Mesenteric fat pad (tissue), 1 donor: ENCODE measurements at places on chromosomes 2 and 18. TPM values are rescaled to one million over a fixed set of nuclear protein-coding genes. Genes with fewer than 3 reads are reported as not detected.

Gene MGAT5
- 37.5 TPM for total RNA-seq

Gene GALNT3
- total RNA-seq: 1.1 TPM

GRCh38 chr2:40477361-40477760, 25.5 kb upstream of the SLC8A1 start:
- DNase-seq: no peak

DNA sequence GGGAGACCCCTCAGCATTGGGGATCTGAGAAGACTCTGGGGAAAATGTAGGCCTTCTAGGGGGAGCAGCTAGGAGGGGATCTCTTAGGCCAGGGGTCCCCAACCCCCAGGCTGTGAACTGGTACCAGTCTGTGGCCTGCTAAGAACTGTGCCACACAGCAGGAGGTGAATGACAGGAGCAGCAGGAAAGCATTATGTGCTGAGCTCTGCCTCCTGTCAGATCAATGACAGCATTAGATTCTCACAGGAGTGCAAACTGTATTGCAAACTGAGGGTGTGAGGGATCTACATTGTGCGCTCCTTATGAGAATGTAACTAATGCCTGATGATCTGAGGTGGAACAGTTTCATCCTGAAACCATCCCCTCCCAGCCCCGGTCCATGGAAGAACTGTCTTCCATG, 127.3 kb downstream of the SCG2 start:
- DNase-seq: no peak
